ENCODE measurements at places on chromosomes 7 and 10. TPM values are rescaled to one million over a fixed set of nuclear protein-coding genes. Genes with fewer than 3 reads are reported as not detected.
A peak's percentile ranks its signal among the peaks of the same experiment; 100 is the strongest.

The FFAR4 gene
- total RNA-seq = 0.39 TPM

The GPC2 gene
- 0.58 TPM for total RNA-seq

The PTPRZ1 gene
- total RNA-seq = 2.1 TPM

The COBL gene
- total RNA-seq = 36.0 TPM

GRCh38 chr10:72712136-72712535 is 20.2 kb downstream of the MCU start:
- DNase-seq = no peak

- peak; percentile 72 for DNase-seq
These were observed 72.7 kb downstream of the ELFN1 start for GRCh38 chr7:1742555-1743303.

DNA sequence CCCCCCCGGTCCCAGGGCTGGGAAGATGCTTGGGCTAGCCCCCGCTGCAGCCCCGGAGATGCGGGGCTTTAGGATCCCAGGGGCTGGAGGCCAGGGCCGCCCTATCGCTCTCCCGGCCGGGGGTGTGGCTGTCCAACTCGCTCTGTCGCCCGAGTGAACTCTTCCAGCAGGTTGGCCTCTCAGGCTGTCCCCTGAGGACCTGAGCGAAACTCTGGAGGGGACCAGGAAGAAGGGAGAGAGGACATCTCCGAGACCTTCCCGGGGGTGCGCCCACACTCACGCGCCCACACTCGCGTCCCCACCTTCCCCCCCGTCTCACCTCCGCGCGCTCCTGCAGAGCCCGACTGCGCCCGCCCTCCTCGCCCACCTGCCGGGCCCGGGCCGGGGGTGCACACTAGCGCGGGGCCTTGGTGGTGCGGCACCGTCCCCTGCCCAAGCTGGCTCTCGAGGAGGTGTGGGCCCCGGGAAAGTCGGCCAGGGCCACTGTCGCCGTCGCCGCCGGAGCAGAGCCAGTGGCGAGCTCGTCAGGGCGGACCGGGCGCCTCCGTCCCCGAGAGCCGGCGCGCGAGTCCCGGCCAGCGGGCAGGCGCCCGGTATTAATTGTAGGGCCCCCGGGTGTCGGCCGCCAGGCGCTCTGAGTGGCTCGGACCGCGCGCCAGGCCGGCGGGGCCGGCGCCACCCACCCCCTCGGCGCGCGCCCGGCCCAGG is 101.7 kb upstream of the SVIL start:
- DNase-seq = peak; percentile 73

- no peak for DNase-seq
These were observed 17.9 kb upstream of the MYL7 start for GRCh38 chr7:44158873-44159631.

DNA sequence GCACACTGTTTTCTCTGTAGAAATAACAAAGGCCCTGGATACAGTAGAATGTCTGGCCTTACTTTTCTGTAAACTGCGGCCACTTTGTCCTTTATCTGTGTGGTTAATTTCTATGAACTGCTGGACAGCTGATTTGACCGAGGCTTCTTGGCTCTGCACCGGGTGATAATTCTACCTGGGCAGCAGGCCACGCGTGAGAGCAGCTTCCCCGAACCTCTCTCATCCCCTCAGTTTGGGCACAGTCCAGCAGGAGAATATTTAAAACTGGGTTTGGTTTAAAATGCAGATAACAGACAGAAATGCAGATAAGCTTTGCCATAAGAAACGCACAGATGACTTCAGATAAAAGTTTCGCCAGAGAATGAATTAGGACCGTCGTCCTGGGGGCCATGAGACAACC is 81.0 kb downstream of the CELF2 start:
- DNase-seq = peak; percentile 52

DNA sequence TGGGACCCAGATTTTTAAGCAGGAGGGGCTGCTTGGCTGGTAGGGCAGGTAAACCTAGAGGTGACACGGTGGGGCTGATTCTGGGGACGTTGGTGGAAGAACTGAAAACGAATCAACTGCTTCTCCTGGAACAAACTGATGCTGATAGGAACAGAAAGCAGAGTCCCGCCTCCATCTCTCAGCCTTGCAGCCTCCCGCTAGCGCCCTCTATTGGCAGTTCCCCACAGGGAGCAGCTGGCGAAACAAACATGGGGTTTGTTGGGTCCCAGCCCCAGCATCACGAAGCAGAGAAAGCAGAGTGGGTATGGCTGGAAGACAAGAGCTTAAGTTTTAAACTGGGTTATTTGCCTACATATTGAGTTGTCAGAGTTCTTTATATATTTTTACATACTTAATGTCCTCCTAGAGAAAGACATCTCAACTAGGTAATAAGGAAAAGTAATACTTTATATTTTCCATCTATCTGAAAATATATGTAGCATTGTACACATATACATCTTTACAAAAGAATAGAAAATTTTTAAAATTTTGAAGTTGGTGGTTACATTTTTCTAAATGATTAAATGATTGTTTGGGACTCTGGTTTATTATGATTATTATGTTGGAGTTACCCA is 42.3 kb upstream of the FOXI2 start:
- no peak for DNase-seq

DNA sequence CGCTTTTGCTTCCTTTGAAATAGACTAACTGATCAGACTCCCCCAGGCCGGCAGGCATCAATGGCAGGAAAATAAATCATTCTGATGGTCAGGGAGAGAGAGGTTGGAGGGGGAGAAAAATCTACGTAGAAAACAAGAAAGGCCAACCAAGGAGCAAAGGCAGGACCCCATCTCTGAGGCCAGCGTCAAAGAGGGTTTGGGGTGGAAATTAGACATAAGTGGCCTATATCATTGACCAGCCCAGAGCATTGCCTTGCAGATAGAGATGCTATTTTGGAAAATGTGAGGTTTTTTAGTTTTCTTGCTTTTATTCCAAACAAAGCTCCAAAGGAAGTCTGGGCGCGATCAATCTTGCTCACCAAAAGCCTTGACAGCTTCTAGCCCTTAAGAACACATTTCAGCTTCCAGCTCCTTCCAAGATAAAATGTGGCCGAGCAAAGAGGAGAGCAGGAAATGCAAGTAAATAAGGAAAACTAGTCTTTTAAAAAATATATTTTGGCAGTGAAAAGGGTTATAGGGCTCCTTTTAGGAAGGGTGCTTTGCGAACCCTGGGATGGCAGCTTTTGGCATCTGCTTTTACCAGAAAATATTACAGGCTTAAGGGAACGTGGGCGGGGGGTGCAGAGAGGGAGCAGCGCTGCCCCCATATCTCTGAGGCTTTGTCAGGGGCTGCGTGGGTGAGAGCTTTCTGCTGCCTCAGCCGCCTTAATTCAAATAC is 2.0 kb upstream of the HOXA2 start:
- DNase-seq = no peak

- peak; percentile 40 for DNase-seq
These were observed 1.0 kb upstream of the ZNF800 start for GRCh38 chr7:127393368-127394058.

DNA sequence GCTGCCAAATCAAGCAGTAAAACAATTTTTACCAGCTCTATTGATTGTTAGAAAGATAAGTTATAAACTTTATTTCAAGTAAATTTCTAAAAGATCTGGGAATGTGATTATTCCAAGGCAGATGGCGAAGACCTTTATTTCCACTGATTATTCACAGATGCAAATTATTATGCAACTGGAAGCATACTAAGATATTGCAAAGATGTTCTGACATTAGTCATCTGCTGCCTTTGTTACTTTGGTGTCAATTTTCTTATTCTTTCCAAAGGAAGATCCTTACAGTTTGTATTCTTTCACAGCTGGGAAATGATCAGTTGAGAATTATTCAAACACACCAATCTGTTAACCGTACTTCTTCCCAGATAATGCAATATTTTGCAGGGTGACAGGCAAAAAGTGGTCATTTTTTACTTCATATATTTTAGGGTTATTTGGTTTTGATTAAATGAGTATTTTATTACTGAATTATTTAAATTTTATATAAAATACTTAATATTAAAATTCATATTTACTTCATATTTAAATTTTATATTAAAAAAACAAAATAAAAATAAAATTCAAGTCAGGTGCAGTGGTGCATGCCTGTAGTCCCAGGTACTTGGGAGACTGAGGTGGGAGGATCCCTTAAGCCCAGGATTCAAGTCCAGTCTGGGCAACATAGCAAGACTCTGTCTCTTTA is 171.3 kb downstream of the FZD1 start:
- no peak for DNase-seq

DNA sequence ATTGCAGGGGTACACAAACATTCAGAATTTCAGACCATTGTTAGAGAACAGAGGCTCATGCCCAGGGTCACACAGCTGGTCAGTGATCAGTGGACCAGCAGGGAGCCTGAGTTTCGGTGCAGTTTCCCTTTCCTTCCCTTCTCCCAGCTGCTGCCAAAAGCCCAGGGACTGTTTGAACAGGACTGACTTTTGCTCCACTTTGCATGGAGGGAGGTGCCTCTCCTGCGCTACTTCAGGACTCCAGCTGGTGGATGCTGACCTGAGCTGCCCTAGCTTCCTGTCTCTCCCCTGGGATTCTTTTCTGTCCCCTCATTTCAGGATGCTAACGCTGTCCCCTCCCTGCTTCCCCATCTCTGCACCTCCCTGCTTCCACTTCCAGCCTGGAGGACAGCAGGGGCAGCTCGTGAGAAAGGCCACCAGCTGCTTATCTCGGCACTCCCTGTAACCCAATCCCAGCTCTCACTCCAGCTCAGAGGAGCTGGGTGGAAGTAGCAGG is 14.5 kb downstream of the SH2D4B start:
- DNase-seq = no peak

- DNase-seq = no peak
These were observed 36.2 kb downstream of the KAT6B start for GRCh38 chr10:74862625-74863024.

DNA sequence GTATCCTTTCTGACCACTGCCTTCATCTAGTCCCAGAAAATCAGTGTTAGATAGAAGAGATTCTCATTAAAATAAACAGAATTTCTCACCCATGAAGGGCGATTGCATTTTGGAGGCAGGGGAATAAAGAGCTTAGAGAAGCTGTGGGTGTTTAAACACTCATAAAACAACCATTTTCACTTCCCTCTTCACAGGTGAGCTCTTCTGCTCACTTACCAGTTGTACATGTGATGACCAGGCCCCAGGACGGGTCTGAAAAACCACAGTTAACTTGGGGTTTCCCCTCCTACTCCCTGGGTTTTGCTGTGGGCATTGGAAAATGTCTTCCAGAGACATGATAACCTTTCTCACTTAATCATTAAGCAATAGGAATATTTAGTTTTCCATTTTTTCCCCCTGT is 411.6 kb upstream of the DPP6 start:
- DNase-seq = no peak

DNA sequence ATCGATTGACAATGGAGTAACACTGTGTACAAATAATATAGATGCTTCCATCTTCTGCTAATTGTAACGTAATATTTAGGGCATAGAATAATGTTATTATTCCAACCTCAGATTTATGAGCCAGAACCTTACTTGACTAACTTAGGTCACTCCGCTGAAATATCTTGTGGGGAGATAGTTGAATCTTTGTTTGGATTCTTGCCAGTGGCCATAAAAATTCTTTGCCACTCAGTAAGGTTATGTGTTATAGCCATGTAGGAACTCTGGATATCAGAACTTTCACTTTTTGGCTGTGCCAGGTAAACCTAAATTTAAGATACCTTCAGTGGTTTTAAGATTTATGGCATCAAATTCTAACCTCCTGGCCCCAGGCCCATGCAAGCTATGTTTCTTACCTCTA is 197.6 kb downstream of the WDR11 start:
- DNase-seq = no peak

DNA sequence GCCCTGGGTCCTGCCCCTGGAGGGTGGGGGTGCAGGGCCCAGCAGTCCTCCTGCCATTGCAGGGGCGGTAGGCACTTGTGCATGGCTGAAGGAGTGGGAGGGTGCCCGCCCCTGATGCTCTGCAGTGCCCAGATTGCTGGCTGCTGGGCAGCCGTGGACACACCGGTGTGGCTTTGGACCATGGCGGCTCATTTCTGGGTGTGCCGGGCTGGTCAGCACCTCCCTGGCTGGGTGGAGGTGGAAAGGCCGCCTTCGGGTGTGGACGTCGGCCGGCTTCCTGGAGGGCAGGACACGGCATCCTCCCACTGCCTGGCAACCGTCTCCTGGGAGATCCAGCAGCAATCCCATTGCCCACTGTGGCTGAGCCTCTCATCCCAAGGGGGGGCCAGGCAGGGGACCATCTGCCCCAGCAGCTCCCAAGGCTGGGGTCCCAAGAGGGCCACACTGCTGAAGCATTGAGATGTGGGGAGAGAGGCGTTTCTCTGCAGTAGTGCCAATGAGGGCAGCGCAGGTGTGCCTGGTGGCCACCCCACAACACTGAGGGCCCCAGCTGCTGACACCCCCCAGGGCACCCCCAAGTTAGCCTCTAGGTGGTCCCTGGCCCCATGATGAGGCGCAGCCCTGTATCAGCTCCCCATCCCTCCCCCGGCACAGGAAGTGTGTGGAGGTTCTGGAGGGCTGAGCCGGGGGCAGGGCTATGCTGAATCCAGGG is 12.9 kb downstream of the TTYH3 start:
- DNase-seq = peak; percentile 71

DNA sequence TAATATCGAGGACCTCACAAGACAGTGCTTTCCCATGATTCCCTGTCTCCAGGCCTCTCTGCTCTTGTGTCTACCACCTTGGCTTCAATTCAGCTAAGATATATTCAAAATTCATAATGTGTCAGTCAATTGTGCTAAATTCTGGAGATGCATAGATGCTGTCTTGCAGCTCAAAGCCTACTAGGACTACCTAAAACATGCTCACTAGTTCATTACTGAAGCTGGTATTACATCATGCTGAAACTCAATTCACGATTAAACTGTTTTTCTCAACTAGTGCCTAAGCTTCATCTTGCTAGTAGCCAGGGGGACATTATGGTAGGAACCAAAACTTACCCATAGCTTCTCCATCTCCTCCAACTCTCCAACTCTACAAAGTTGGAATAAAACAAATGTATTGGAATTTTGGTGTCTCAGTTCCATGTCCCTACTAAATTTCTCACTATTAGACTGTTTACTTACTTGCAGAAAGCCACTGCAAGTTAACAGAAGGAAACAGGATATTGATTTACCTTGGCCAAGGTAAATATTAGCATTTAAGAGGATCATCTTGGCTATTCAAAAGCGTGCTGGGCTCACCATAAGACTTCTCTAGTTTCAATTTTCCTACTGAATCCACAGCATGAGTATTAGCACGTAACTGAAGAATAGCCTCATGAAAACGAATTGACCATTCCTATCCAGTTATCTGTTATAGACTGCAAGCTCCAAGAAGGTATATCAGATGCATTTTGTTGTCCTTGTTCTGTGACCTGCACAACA is 53.6 kb downstream of the CREB3L2 start:
- DNase-seq = no peak
